Stimulated activated naive CD8-positive, alpha-beta T cell treated with anti-CD3 and anti-CD28 coated beads, Interleukin-15, Interleukin-2, amounts not matched to agents 100 U/mL and 50 U/mL, for 24 hours (primary cell): ENCODE measurements at places on chromosomes 6 and 20.

- DNase-seq = no peak
Observed at GRCh38 chr20:16451982-16452381, 121.3 kb downstream of the KIF16B start.

DNA sequence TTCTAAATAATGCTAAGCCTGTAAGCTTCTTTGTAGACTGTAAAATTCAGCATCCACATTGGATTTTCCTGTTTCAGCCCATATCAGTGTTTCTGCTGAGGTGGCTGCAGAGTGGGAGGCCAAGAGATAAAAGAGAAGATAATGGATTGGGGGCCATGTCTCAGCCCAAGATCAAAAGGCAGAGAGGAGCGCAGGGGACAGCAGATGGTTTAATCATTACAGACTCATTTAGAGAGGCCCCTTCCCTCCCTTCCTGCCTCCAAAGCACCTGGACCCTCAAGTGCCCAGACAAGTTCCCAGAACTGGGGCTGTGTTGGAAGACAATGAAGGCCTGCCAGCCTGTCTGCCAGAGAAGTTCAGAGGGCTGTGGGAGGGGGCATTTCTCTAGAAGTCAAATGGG lies 20.4 kb upstream of the CTNNBL1 start:
- DNase-seq = no peak

- DNase-seq = no peak
Observed at GRCh38 chr6:134707342-134708031, 242.4 kb downstream of the ALDH8A1 start.

DNA sequence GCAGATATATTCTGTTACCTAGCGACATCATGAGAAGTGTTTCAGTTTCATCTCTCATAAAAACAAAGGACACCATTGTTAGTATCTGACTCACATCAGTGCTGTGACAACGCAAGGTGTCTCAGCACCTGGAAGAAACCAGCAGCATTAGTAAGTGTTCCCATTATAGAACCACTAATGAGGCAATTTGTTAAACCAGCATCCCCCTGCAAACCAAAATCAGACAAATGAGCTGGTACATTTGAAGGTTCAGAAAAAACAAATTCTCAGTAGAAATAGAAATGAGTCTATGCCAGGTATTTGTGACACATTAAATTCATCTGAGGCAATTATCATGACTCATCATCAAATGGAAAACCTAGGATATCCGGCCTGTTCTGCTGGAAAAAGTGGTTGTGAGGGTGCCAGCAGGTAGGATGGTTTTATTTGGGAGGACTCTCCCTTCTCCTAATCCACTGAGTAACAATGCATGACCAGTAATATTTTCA lies 151.7 kb downstream of the TMEM200A start:
- no peak for DNase-seq

- no peak for DNase-seq
Observed at GRCh38 chr6:110415086-110415916, at the start of gene DDO. Gene DDO (minus strand): TSS chr6:110415575. CDS start chr6:110413462, 2,113 bp downstream.

GRCh38 chr20:63856098-63856511 lies 5.2 kb upstream of the ABHD16B start:
- DNase-seq = no peak

GRCh38 chr6:132412656-132413498 lies 11.6 kb upstream of the MOXD1 start:
- no peak for DNase-seq

DNA sequence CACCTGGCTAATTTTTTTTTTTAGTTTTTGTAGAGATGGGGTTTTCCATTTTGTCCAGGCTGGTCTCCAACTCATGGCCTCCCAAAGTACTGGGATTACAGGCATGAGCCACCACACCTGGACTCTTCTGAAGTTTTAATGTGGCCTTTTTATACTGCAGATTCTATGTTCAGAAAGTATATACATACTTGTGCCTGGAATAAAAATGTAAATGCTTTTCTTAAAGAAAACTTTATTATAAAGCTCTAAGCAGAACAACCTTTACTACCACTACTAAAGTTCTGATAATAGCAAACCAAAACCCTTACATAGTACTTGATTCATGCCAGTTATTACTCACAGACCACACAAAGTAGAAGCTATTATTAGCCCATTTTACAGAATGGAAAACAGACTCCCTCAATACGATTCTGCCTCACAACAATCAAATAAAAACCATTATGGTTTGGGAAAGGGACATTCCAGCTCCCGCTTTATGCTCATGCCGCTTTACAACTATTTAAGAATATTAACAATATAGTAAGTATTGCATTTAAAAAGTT lies 5.3 kb downstream of the PHIP start:
- no peak for DNase-seq

- no peak for DNase-seq
Observed at GRCh38 chr6:65126667-65127066, 580.4 kb downstream of the EYS start.

DNA sequence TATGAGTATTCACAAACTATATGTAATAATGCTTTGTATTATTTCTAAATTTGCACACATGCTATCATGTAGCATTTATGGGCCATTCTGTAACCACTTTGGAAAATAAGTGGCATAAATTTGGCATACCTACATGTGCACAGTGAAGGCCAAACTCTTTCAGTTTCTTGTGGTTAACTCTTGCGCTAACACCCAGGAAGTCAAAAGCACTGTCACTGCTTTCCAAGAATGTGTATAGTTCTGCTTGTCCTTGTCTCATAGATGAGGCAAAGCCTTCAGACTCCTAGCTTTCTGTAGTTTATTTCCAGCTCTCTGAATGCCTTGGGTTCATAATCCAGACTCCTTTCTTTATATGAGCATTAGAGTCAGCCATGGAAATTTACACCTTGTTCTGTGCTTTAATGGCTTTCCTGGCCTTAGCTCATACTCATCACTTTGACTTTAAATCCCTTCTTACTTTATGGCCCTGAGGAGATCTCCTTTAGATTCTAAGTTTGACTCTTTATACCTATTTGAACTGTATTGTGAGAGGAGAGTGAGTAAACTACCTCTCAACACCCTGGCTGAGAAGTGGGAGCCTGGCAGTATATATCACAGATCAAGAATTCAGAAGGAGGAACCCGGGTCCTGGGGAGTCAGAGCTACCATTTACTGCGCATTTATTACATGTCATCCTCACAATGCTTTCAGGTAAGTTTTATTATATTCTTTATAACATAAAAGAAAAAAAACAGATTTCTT lies 949 bp upstream of the SLC17A3 start:
- no peak for DNase-seq
